CD4-positive, alpha-beta T cell treated with Interleukin-4 for 4 hours (primary cell): ENCODE measurements at places on chromosomes 12 and 14.

DNA sequence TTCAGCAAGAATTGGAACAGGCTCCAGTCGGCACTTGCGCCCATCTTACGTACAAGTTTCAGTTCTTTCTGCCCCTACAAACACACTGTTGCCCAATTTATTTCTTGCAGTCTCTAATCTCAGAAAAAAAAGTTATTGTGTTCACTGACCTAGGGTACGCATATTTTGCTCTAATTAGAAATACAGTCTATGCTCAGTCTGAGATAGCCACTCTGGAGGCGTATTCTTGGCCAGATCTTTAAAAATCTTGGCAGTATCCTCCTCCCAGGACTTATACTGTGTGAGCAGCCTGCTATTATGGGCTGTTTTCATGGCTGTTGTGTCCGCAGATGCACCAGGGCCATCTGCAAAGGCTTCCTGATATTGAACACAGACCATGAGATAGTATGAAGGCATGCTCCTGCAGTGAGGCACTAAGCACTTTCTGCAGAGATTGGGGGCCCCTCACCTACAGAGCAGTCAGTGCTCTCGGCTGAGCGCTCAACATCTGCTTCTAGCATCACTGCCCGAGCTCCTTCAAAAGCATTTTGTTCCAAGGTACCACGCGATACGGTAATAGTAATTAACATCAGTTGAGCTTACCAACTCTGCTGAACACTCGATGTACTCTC, 57.9 kb downstream of the PPM1H start:
- DNase-seq: no peak

- no peak for DNase-seq
These were observed 7.2 kb downstream of the MGP start for GRCh38 chr12:14878488-14878887.

DNA sequence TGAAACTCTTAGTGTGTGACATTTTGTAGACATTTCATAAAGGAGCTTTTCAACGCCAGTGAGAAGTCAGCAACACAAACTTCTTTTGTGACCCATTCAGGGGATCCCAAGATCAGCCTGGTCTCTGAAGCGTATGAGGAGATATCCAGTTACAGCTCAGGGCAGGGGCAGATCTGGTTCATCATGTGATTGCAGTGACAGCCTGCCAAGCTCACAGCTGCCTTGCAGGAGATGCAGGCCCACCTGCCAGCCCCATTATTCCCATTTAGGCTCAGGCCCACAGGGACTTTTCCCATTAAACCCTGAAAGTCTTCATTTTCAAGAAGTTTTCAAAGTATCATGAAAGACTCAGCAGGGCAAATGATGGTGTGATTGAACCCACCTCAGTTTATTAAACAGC, 38.3 kb downstream of the SRGAP1 start:
- DNase-seq: no peak

DNA sequence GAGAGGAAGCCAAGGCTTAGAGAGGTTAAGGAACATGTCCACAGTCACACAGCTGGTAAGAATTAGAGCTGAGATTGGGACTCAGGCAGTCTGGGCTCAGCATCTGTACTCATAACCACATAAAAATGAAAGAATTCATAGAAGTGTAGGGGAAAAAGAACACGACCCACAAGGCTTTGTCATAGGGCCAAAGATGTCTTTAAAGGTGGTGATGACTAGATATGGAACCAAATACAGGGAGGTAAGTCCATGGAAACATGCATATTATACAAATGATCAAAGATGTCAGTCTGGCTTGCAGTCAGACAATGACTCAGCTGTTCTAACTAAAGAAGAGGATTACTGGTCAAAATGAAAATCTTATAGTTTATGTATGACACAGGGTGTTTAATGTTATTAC, 7.2 kb upstream of the SSPN start:
- DNase-seq: no peak

DNA sequence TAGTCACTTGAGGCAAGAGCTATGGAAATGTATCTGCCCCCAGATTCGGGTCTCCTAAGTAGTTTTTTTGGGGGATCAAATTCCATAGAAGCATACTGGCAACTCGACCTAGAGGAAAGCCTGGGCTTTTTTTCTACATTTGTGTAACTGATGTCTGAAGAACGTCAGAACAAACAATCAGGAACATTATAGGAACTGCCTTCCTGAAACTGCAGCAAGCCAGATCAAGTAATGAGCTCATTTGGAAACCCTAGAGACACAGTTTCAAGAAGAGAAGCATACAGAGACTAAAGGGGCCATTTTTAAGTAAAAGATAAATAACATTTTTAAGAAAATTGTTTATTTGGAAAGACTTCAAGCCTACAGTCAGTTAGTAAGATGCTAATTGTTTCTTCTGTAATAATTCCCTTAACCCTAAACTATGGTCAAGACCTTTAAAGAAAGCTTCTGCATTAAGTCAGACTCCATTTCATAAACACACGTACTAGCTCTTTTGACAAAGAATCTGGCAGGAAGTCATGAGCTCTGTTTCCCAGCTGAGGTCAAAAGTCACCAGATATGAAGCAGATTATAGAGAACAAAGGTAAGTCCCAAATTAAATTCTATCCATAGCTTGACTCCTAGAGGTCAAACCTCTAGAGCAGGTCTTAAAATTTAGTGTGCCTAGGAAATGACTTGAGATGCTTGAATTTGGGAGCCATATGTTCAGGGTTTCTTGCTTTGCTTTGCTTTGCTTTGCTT, 112.8 kb downstream of the EGLN3 start:
- no peak for DNase-seq

DNA sequence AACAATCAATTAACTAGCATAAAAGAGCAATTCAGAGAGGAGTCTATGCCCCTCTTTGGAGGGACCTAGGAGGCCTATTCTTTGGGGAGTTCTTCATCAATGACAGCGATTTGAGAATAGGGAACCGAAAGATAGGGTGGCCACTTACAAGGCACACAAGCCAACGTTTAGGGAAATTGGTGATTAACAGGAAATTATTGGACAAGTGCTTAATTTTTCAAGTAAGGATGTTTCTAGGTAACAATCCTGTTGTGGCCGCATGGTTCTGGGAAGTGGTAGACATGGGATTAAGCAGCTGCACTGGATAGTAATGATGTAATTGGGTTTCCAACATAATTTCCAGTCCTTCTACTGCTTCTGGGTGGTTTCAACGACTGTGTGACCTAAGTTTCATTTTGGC, 83.2 kb downstream of the HMGA2 start:
- no peak for DNase-seq

- DNase-seq: no peak
These were observed at the start of gene SYT10 for GRCh38 chr12:33439587-33440011. TSS of gene SYT10 (minus strand) at chr12:33439819. CDS start at chr12:33439522, 297 bp downstream.

- DNase-seq: no peak
These were observed 160.5 kb downstream of the PAH start for GRCh38 chr12:102756530-102756929.

- no peak for DNase-seq
These were observed 141.5 kb downstream of the CAND1 start for GRCh38 chr12:67410667-67411067.

GRCh38 chr12:104358353-104359003, 54.9 kb downstream of the EID3 start:
- peak; percentile 73 for DNase-seq

GRCh38 chr12:132587781-132588180, 22.6 kb downstream of the LRCOL1 start:
- no peak for DNase-seq

DNA sequence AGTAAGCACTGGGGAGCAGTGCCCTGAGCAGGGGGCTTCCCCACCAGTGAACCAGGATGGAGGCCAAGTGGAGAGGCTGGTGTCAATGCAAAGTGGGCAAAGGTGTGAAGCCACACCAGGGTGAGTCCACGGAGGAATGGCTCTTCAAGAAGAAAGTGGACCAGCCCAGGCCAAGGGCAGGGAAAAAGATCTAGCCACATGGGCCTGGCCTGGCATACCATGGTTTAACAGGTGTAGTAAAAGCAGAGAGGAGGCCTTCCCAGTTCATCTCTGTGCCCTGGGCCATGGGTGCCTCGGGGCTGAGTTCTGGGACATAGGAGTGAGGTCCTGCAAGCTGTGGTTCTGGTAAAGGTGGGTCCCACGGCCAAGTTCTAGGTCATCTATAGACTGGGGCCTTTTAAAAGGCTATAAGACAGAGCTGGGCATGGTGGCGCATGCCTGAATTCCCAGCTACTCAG, 153.4 kb downstream of the DPF3 start:
- no peak for DNase-seq

- no peak for DNase-seq
These were observed 215.4 kb downstream of the PELI2 start for GRCh38 chr14:56333359-56334292.

- DNase-seq: no peak
These were observed 18.5 kb downstream of the UTP20 start for GRCh38 chr12:101298426-101298825.

- no peak for DNase-seq
These were observed 261.3 kb upstream of the NOS1 start for GRCh38 chr12:117622741-117623140.

GRCh38 chr14:39451811-39452210, 19.6 kb upstream of the FBXO33 start:
- DNase-seq: no peak

GRCh38 chr12:92136026-92136730, 9.5 kb downstream of the BTG1 start:
- no peak for DNase-seq

DNA sequence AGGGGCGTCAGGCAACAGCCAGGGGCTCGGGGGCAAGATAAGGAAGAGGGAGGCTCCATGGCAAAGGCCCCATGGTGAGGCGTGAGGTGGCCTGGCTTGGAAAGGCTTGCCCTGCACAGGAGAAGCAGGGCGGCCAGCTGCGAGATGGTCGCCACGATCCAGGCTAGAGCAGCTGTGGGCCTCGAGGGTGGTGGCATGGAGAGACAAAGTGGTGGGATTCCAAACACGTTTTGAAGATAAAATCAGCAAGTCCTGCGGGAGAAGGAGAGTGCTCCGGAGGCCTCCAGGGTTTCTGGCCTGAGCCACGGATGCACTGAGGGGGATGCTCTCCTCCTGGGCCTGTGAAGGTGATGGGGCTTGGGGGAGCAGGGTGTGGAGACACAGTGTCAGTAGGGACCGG, 20.5 kb upstream of the DLK1 start:
- no peak for DNase-seq

DNA sequence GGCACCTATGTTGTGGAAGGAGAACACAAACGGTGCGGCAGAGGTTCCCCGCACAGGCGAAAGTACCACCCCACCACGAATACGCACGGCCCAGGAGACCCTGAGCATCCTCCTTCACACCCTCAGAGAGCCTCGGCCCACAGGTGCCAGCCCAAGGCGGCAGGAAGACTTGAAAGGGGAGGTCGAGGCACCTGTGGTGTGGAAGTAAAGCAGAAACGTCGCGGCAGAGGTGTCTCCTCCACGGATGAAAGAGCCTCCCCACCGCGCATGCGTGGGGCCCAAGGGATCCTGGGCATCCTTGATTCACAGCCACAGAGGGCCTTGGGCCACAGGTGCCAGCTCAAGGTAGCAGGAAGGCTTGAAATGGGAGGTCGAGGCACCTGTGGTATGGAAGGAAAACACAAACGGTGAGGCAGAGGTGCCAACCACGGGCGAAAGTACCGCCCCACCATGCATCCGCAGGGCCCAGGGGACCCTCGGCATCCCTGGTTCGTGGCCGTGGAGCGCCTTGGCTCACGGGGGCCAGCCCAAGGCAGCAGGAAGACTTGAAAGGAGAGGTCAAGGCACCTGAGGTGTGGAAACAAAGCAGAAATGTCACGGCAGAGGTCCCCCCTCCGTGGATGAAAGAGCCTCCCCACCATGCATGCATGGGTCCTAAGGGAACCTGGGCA, 380.1 kb downstream of the ALG10 start:
- DNase-seq: no peak

GRCh38 chr14:99138999-99139865, 132.8 kb downstream of the BCL11B start:
- DNase-seq: no peak

- no peak for DNase-seq
These were observed 39.0 kb downstream of the GPR68 start for GRCh38 chr14:91205459-91205858.

- DNase-seq: no peak
These were observed 5.9 kb downstream of the ZNF605 start for GRCh38 chr12:132949936-132950837.

- no peak for DNase-seq
These were observed 134.9 kb downstream of the CAPZA3 start for GRCh38 chr12:18872770-18873169.
